ENCODE measurements at places on chromosomes 16 and 17.
A peak's percentile ranks its signal among the peaks of the same experiment; 100 is the strongest.

- peak; percentile 21 for DNase-seq
Measured at GRCh38 chr17:48907713-48908046, 527 bp upstream of the UBE2Z start.

DNA sequence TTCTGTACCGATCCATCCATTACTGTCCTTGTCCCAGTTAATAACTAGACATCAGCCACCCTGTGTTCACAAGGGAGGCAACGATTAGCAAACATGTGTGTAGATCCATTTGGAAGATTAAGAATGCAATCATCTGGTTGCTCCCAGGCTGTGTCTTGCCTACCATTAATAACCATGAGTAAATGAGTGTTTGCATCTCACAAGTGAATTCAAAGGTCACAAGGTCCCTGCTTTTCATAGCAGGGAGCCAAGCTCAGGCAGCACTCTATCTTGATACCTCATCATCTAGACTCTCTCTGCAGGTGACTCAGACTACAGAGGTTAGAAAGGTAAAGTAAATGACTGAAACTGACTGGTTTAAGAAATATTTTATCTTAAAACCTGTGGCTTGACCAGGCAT is 25.3 kb downstream of the VWA3A start:
- no peak for DNase-seq

DNA sequence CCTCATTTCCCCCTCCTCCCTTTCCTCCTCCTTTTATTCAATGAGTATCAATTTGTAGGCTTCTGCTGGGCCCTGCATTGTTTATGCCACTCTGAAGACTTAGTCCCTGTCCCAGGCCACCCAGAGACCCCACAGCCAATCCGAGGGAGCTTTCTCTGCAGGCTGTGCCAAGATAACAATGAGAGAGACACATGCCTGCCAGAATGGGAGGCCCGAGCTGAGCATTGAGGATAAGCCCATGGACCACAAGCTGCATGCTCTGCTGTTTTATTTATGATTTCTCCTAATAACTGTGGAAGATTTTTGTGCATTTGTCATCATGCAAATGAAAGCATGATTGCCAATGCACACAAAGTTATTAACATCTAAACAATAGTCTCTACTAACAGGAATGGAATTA is 3.0 kb downstream of the RCVRN start:
- DNase-seq, result no peak

- DNase-seq, result no peak
Measured at GRCh38 chr16:75576384-75576811, 10.2 kb downstream of the GABARAPL2 start.

All from GM03348 (cell line).